ENCODE measurements at places on chromosomes 5 and 9.

- no peak for DNase-seq
Measured at GRCh38 chr9:98230789-98231188, 24.7 kb downstream of the TBC1D2 start.

DNA sequence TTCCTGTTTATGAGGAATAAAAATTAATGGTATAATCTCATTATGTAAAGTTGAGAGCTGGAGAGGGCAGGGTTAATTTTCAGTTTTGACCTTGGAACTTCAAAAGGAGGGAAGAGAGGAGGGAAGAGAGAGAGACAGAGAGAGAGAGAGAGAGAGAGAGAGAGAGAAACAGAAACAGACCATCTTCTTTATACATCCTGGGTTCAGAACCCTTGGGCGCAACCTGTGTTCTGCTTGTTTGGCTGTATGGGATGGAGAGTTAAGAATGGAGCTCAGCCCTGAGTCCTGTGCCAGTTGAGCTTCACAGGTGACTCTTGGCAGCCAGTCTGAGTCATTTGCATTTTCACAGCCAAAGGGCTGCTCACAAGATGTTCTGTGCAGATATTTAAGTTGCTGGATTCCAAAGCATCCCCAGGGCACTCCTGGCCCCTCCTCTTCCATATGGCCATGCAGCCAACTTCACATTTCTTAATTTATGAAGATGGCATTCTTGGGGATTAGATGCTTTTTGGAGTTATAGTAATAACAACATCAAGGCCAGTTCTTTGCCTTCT lies 143.5 kb downstream of the CARTPT start:
- DNase-seq, result no peak

GRCh38 chr5:83947763-83948162 lies 227.1 kb upstream of the HAPLN1 start:
- DNase-seq, result no peak

DNA sequence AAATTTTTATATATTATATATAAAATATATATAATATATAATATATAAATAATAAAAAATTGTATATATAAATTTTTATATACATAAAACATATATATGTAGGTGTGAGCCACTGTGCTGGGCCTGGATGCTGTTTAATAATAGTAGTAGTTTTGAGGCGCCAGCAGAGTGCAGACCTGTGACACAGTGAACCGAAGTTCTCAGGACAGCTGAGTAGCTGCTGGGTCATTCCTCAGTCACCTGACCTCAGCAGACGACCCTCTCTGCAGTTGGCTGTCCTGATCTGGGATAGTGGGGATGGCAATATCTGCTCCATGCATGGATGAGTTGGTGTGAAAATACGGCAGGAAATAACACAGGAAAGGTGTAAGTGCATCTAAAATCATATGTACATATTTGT lies 3.3 kb upstream of the SNX18 start:
- no peak for DNase-seq

DNA sequence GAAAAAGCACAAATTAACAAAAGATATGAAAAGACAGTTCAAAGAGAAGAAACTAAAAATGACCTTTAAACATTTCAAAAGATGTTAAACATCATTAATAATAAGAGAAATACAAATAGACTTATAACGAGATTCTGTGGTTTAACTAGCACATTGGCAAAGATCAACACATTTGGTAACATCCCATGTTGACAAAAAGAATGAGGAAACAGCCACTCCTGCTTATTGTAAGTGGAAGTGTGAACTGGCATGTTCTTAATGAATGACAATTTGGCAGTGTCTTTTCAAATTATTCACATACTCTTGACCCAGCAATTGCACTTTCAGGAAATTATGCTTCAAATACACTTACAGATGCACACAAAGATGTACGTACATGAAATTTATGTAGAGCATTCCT lies 176.3 kb downstream of the TLE1 start:
- no peak for DNase-seq

- no peak for DNase-seq
Measured at GRCh38 chr9:107308461-107308860, 25.4 kb downstream of the RAD23B start.

DNA sequence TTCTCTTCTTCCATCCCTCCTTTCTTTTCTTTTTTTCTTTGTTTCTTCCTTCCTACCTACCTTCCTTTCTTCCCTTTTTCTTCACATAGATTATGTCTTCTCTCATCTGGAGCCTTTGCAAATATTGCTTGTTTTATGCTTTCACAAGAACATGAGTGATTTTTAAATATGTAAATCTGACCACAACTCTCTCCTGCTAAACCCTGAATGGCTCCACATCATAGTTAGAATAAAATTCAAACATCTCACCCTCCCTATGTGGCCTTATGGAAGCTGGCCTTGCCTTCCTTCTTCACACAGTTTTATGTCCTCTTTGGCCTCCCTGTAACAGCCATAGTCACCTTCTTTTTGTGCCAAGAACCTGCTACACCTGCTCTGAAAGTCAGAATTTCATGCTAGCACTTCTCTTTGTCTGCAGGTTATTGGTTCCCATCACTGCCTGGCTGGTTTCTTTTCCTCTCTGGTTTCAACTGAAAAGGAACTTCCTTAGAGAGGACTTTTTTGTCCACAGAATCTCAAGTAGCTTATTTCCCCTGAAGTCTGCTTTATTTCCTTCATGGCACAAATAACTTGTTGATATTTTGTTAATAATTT lies 114.3 kb upstream of the TNC start:
- no peak for DNase-seq

DNA sequence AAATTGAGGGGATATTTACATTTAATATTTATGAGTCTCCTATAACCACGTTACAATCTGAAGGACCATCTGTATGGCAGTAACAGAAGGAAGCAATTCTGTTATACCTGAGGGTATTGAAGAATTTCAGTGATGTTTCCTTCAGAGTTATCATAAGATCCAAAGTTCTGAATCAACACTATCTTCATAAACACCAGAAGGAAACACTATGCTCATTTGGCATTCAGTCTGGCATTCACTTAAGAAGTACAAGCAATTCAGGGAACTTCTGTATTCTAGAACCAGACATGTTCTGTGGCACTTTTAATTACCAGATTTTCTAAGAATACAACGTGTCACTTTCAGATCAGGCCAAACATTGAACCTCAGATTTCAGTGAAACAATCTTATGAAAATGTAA lies 9.6 kb downstream of the DAB2 start:
- DNase-seq, result no peak

GRCh38 chr5:43619380-43619779 lies 16.4 kb downstream of the NNT start:
- no peak for DNase-seq

DNA sequence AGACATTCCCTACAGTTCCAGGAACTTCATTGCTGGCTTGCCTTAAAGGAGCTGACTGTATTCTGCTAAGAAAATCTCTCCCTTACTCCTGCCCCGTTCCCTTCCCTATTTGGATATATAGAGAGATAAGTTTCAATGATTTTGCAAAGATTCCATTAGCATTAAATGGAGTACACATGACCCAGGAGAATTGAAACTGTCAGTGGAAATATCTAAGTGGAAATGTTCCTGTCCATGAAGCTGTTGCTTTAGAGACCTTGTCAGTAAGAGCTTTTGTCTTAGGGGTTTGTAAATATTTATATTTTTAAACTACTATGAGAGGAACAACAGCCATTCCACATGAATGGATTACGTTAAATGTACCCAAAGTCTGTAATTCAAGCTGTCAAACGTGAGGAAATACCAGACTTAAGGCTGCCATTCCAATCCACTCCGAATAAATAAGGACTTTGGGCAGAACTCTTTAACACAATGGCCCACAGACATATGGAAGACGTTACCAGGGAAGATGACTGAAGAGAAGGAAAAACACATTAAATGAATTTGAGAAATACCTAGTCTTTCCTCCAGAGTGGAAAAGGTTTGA lies 387.1 kb upstream of the PAPPA start:
- DNase-seq, result no peak

GRCh38 chr5:168755548-168756093 lies 176.5 kb upstream of the PANK3 start:
- DNase-seq, result no peak

GRCh38 chr5:135851186-135851914 lies 16.9 kb downstream of the SLC25A48 start:
- no peak for DNase-seq

DNA sequence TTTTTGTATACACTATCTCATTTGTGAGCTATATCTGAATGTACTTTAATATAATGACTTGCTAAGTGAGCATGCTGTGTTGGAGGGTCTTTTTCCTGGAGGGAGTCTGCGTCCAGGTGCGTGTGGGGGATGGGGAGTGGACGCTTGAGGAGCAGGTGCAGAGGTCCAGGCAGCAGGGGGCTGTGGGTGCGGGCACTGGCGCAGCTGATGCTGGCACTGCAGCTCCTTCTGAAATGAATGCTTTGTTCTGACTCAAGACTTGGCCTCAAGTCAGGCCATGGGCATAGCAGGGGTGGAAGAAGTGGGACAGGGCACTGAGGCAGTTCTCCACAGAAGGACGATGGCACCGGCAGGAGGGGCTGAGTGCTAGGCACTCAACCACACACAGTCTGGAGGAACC lies 165.7 kb upstream of the IRX1 start:
- no peak for DNase-seq

- peak; percentile 35 for DNase-seq
Measured at GRCh38 chr5:58933891-58934628, 351.2 kb downstream of the RAB3C start.

DNA sequence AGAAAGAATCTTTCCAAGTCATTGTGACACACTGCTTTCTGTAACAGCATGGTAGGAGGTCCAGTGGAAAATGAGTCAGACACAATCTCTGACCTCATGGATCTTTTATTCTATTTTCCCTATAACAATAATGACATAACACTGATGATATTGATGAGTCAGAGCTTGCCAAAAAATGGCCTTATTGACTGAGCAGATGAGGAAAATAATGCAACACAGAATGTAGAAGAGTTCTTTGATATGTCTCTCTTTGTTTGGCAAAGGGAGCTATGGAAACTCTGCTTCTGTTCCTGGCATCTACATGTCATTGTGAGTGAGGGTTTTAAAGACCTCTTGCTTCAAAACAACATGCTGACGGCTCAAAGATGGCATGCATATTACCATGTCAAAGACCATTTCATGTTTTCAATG lies 443.1 kb upstream of the ZNF608 start:
- DNase-seq, result no peak

DNA sequence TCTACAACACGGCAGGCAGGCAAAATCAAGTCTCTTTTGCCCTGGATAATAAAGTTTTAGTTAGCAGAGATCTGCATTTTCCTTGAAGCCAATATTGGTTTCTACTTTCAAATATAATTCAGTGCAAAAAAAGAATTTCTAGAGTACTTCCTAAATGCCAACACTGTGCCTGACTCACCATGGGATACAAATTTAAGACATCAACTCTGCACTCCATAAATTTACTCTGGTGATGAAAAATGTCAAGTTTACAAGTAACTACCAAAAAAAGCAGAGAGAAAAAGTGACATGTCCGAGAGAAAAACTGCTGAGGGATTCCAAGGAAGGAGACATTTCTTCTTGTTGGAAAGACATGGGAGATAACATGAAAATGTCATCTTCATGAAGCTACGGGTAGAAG lies 119.7 kb downstream of the RAPGEF6 start:
- no peak for DNase-seq

- no peak for DNase-seq
Measured at GRCh38 chr9:127369428-127369827, 27.5 kb upstream of the SLC2A8 start.

- no peak for DNase-seq
Measured at GRCh38 chr9:132937463-132937901, 6.9 kb downstream of the TSC1 start.

- no peak for DNase-seq
Measured at GRCh38 chr9:81628897-81629296, 60.5 kb downstream of the TLE1 start.

GRCh38 chr5:86686046-86686445 lies 68.3 kb downstream of the COX7C start:
- DNase-seq, result no peak

DNA sequence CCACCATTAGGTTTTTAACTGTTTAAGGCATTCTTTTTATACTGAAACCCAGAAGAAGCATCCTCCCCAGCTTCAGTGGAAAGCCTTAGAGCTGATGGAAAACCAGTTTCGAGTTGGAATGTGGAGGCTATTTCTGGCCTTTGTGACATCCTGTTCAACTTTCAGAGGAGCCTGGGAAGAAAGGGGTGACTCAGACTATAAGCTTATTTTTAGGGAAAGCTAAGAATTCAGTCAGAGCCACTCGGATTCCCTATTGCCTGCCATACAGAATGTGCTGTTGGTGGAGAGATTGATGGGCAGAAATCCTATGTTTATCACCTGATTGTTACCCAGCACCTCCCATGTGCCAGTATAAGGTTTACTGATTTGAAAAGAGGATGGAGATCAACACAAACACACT lies 19.8 kb downstream of the PALM2AKAP2 start:
- DNase-seq, result no peak

GRCh38 chr9:131418143-131419025 lies 24.5 kb downstream of the PRRC2B start:
- no peak for DNase-seq

DNA sequence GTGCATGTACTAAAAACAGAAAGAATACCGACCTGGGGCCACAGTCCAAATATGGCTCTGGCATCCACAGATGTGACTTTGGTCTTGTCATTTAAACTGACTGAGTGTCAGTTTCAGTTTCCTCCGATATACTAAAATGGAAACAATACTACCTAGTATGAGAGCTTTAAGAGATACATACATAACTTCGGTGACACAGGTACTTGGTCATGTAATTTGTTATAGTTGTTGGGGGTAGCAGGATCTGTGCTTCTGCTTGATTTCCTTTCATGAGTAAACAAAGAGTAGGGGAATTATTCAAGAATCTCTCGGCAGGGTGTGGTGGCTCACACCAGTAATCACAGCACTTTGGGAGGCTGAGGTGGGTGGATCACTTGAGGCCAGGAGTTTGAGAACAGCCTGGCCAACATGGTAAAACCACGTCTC lies 32.1 kb downstream of the MTMR12 start:
- no peak for DNase-seq

GRCh38 chr9:98899408-98900056 lies 44.2 kb upstream of the COL15A1 start:
- DNase-seq, result no peak

GRCh38 chr5:148620696-148621095 lies 33.6 kb downstream of the HTR4 start:
- no peak for DNase-seq

DNA sequence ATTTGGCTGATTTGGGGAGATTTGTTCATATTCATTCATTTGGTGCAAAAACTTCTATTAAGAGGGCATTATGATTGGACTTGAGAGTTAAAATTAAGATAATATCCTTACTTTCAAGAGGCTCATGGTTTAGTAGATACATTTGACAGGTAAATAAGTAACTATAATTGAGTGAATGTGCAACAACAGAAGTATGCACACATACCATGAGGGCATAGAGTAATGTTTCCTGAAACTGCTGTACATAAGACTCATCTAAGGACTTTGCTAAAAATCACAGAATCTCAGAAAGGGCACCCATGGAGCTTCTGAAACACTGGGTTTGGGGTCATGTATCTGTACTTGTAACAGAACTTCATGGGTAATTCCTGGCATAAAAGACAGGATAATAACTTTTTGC lies 70.1 kb upstream of the PPP2R2B start:
- DNase-seq, result no peak

Data from T-helper 17 cell (primary cell).